ENCODE measurements at places on chromosomes 12 and 14. TPM values are rescaled to one million over a fixed set of nuclear protein-coding genes. Genes with fewer than 3 reads are reported as not detected.

DNA sequence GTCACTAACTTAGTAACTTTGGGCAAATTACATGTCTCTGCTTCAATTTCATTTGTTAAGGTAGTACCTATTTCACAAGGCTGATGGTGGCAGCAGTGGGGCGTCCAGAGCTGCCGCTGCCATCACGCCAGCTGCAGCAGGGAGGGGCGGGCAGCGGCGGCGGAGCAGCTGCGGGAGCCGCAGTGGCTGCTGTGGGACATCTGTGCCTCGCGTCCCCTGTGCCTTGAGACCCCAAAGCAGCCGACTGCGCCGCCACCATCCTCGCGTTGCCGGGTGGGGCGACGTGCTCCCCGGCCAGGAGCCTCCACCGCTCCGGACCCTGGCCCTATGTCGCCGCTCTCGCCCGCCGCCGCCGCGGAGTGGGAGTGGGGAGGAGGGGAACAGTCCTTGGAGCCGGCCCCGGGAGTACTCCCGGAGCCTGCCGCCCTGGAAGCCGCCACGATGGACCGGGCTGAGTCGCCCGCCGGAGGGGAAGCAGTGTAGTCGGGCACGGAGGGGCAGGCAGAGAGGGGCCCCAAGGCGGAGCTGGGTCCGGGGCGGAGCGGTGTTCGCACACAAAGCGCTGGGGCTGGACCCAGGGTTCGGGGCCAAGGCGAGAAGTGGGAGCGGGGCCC is 51.4 kb downstream of the A2M start:
- H3K4me3 ChIP-seq, result peak overlapping the region; percentile 40
- peak overlapping the region; percentile 15 for H3K27ac ChIP-seq
- no peaks in the 10 kb centered on the region for H3K36me3 ChIP-seq
- peaks cover 8% of the 10 kb centered on the region for H3K4me1 ChIP-seq
- peak; percentile 47 for DNase-seq

DNA sequence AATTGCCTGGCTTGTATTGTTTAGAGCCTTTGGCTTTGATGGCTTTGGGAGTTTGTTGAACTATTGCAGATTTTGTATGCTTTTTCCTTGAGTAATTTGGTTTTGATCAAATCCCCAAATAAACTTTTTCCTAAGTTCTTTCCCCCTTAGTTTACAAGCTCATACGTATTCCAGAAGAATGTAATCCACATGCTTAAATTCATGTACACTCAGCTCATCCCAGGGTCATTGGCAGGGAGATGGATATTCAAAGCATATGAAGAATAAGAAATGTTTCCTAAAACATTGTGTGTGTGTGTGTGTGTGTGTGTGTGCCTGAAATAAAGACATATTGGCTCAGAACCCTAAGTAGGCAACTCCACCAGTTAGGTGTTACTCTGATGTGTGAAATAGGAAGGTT is 89.4 kb downstream of the TMEM30B start:
- no peak overlapping the region for H3K27ac ChIP-seq
- no peak for DNase-seq
- H3K27me3 ChIP-seq, result peaks cover 9% of the 10 kb centered on the region
- H3K36me3 ChIP-seq, result no peaks in the 10 kb centered on the region
- peaks cover 6% of the 10 kb centered on the region for H3K4me1 ChIP-seq

DNA sequence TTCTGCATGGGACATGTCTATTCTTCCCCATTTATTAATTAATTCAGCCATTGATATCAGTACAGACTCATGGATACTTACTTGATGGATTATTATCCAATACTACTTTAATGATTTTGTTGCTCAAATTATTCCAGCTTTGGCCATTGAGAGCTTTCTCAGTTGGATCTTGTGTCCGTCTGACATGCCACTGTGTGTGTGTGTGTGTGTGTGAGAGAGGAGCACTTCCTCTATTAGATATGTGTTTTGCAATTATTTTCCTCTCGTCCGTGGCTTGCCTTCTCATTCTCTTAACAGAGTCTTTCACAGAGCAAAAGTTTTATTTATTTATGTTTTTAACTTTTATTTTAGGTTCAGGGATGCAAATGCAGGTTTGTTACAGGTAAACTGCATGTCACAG is 194.2 kb downstream of the ADGRD1 start:
- DNase-seq, result no peak
- H3K27me3 ChIP-seq, result no peaks in the 10 kb centered on the region
- no peak overlapping the region for H3K4me3 ChIP-seq
- no peaks in the 10 kb centered on the region for H3K4me1 ChIP-seq
- no peak overlapping the region for H3K27ac ChIP-seq

- H3K27me3 ChIP-seq, result no peaks in the 10 kb centered on the region
- no peaks in the 10 kb centered on the region for H3K4me1 ChIP-seq
- no peaks in the 10 kb centered on the region for H3K36me3 ChIP-seq
- no peak for DNase-seq
- no peak overlapping the region for H3K4me3 ChIP-seq
- H3K27ac ChIP-seq, result no peak overlapping the region
Observed at GRCh38 chr14:66998013-66998412, 191.2 kb upstream of the GARIN2 start.

NAA25 gene
- total RNA-seq, result 35.3 TPM

CAPZA3 gene
- total RNA-seq, result not detected

Measured in CD4-positive, alpha-beta memory T cell (primary cell).